ENCODE measurements at places on chromosomes 7 and 10. TPM values are rescaled to one million over a fixed set of nuclear protein-coding genes. Genes with fewer than 3 reads are reported as not detected.

Gene SORCS1
- total RNA-seq, result not detected

Gene PSPH
- 15.9 TPM for total RNA-seq

Gene CYP2E1
- total RNA-seq, result 0.69 TPM

GRCh38 chr7:4202154-4202736 is 479.9 kb upstream of the FOXK1 start:
- DNase-seq, result no peak

- DNase-seq, result no peak
These were observed 283.8 kb downstream of the PTEN start for GRCh38 chr10:88147000-88147798.

DNA sequence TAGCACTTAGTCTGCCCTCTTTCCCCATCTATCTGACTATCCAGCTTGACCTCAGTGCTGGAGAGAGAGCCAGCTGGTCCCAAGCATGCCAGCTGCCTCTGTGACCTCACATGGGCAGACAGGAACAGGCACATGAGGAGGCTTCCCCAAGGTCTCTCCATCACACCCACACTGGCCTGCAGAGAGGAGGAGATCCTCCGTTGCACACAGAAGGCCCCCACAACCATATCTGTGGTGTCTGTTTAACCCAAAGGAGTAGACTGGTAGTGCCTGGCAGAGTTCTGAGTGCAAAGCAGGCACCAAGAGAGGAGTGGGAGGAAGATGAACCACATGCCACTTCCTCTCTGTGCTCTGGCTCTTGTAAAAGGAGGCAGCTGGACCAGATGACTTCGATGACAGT is 4.8 kb upstream of the ANK3 start:
- no peak for DNase-seq

- DNase-seq, result no peak
These were observed 22.4 kb downstream of the MTURN start for GRCh38 chr7:30157204-30157603.

GRCh38 chr7:72494807-72495206 is 82.7 kb upstream of the CALN1 start:
- no peak for DNase-seq

GRCh38 chr7:30635798-30636197 is 41.1 kb downstream of the GARS1 start:
- DNase-seq, result no peak

DNA sequence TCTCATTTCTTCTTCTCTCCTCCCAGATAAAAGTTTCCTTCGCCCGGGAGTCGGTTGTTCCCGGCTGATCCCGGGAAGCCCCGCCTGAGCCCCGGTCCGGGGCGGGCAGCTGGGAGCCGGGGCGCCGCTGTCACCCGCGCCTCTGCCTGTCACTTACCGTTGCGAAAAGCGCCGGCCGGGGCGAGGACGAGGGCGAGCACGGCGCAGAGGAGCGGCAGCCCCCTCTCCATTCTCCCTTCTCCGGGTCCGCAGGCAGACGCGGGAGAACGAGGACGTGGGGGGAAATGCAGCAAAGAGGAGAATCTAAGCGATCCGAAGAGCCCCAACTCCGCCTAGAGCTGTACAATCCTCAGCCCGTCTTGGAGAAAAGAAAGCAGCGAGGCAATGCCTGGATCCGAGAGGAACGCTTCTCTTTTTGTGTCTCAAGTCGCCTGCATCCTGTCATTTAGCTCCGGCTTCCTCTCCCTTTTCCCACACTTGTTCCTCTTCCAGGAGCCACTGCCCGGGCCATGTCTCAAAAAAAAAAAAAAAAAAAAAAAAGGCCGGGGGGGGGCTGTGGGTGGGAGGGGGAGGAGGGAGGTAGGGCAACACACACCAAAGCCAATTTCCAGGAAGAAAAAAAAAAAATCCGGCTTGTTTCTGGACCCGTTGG is at the start of gene NRP1:
Gene NRP1 (minus strand): TSS at position 515 of the 652 bp plus-strand sequence. CDS start 285 bp downstream, at position 230.
- no peak for DNase-seq
